ENCODE measurements at places on chromosomes 1 and 21. TPM values are rescaled to one million over a fixed set of nuclear protein-coding genes. Genes with fewer than 3 reads are reported as not detected.

UBL4B gene
- total RNA-seq = not detected

IGSF3 gene
- total RNA-seq = 42.0 TPM

CAMTA1 gene
- total RNA-seq = 50.2 TPM

RGSL1 gene
- total RNA-seq = not detected

LCA5L gene
- total RNA-seq = 2.0 TPM

AIRE gene
- 0.70 TPM for total RNA-seq

CPT2 gene
- total RNA-seq = 27.5 TPM

CD160 gene
- total RNA-seq = 0.18 TPM

DRAXIN gene
- 0.93 TPM for total RNA-seq

EXO1 gene
- total RNA-seq = 4.1 TPM

PTPRC gene
- total RNA-seq = 26.6 TPM

TRIM33 gene
- total RNA-seq = 73.0 TPM

GLMP gene
- 45.4 TPM for total RNA-seq

NBPF4 gene
- not detected for total RNA-seq

KRTAP24-1 gene
- not detected for total RNA-seq

THEM5 gene
- total RNA-seq = 0.41 TPM

C4BPB gene
- 1.8 TPM for total RNA-seq

KCNN3 gene
- 5.3 TPM for total RNA-seq

CFAP45 gene
- 0.41 TPM for total RNA-seq

USF1 gene
- 63.2 TPM for total RNA-seq

RNF207 gene
- total RNA-seq = 47.1 TPM
